ENCODE measurements at places on chromosomes 5 and 9.

GRCh38 chr5:128927644-128928043, 37.6 kb upstream of the SLC27A6 start:
- DNase-seq = no peak

DNA sequence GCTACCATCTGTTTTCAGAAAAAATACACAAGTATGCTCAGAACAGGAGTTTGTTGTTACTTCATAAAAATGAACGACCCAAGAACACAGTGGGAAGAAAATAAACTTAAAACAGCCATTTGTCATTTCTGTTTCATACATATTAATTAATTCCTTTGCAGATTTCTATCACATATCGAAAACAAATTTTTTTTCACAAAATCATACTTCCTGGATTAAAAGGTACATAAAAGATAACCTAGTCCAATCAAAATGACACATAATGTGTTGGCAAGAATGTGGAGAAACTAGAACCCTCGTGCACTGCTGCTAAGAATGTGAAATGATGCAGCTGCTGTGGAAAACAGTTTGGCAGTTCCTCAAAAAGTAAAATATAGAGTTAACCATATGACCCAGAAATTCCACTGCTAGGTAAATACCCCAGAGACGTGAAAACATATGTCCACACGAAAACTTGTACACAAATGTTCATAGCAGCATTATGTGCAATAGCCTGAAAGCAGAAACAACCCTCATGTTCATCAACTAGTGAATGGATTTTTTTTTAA, 46.0 kb downstream of the MYO10 start:
- no peak for DNase-seq

- no peak for DNase-seq
Measured at GRCh38 chr5:93161661-93162654, 419.1 kb downstream of the NR2F1-AS1 start.

GRCh38 chr5:175582697-175583096, 75.2 kb upstream of the HRH2 start:
- no peak for DNase-seq

DNA sequence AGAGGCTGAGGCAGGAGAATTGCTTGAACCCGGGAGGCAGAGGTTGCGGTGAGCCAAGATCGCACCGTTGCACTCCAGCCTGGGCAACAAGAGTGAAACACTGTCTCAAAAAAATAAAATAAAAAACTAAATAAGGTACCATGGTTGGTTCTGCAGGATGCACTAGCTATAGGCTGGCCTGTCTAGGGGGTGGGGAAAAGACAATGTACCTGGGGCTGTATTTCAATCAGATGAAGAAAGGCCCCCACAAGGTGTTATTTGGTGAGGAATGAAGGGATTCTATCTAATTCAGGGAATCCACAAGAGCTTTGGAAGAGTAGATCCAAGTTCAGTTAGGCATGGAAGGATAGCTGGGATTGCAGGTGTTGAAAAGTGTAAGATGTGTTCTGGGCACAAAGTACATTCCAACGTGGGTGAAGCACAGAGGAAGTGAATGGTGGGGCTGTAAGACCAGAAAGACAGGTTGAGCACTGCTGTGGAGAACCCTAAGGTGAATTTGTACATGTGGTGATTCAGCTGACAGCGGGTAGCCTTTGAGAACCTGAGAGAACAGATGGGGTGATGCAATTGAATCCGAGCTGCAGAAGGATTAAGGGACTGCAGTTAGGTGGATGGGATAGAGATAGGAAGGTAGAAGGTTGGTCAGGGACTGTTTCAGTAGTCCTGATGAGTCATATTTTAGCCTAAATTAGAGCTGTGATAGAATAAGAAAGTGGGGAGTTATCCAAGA, 71.8 kb downstream of the CAST start:
- no peak for DNase-seq

GRCh38 chr5:143955141-143955540, 143.2 kb downstream of the HMHB1 start:
- DNase-seq = no peak

- no peak for DNase-seq
Measured at GRCh38 chr9:104826079-104826775, 62.3 kb downstream of the NIPSNAP3B start.

DNA sequence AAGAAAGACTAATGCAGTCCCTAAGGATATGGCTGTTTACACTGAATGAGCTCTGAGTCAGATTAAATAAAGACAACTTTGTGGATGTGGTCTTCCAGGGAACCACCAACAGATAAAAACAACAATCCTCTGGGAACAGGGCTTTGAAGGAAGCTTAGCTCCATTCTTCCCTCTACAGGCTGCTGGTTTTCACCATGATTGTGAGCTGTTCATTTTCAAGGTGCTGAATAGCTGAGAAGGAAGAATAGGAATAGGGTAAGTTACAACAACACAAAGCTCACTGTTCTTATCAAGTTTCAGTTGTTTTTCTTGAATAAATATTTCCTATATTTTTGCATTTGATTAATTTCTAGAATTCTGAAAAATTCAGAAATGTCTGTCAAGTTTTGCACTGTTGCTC, 25.9 kb upstream of the PTAR1 start:
- DNase-seq = no peak

- DNase-seq = no peak
Measured at GRCh38 chr5:36611520-36612274, 5.3 kb downstream of the SLC1A3 start.

DNA sequence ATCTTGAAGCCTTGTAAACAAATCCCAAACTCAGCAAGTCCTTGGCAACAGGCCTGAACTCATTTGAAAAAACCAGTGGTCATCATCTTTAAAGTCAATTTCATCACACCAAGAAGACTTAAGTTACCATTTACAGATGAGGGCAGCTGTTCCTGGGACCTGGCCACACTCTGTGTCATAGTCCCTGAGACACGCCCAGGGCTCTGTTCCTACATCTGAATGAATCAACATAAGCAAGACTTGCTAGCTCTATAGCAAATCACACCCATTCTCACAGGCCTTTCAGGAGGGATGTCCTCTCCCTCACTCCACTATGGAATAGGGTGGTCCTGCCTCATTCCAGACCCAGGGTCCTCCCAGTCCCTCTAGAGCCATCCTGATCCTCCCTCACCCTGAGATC, 142.8 kb downstream of the NSG2 start:
- DNase-seq = no peak

- no peak for DNase-seq
Measured at GRCh38 chr9:6090277-6091210, 75.1 kb upstream of the RANBP6 start.

DNA sequence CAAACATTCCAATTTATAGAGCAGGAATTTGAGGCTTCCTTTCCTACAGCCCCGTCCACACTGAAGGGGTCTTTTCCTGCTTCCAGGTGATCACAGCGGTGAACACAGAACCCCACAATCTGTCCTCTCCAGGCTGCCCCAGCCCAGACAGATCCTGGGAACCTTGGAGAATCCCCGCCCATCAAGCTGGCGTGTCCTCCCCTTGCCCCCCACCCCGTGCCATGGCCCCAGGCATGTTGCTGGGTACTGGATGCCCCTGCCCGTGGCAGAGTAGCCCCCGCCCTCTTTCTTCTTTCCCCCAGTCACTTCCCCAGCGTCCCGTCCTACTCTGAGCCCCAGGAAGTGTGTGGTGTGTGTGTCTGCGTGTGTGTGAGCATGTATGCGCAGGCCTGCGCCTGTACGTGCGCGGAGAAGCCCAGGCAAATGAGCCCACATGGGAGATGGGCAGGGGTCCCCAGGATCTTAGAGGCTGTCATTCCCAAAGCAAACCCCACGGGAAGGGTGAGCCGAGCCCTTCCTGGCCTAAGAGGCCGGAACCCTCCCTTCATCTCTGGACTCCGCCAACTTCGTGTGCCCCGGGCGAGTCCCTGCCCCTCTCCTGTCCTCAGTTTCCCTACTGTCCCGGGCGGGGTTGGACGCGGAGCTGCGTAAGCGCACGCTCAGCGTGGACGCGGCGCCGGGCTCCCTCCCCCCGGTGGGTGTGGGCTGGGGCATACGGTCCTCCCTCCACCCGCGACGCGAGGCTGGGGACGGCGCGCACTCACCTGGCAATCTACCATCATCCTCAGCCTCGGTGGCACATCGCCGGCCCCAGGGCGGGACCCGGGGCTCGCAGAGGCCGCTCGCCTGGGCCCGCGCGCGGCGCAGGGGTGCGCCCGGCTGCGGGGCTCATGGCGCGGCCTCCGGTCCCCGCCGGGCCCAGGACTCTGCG, 15.2 kb downstream of the GBGT1 start:
- peak; percentile 44 for DNase-seq

GRCh38 chr9:135850737-135851136, 56.6 kb downstream of the CAMSAP1 start:
- DNase-seq = no peak

- no peak for DNase-seq
Measured at GRCh38 chr9:129236441-129237145, 58.5 kb upstream of the IER5L start.

GRCh38 chr9:97307500-97308163, at the start of gene CCDC180:
Gene CCDC180 (plus strand): TSS chr9:97307659. CDS start chr9:97308064, 405 bp downstream.
- no peak for DNase-seq

DNA sequence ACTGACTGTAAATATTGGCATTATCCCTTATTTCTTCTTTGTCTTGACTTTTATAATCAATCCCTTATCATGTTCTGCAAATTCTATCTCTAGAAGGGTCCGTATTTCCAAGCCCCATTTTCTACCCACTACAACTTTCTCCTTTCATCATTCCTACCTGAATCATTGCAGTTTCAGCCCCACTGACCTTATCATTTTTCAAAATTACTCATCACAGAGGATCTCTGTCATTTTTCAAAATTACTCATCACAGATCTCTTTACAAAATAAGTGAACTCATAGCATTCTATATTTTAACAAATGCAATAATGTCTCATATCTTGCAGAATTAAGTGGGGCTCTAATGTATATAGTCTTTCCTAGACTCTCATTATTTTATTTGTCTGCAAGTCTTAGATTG, 256.9 kb upstream of the COX7C start:
- DNase-seq = no peak

- no peak for DNase-seq
Measured at GRCh38 chr9:6399071-6399470, 13.9 kb upstream of the UHRF2 start.

- no peak for DNase-seq
Measured at GRCh38 chr5:29697278-29697677, 1496.2 kb upstream of the CDH6 start.

DNA sequence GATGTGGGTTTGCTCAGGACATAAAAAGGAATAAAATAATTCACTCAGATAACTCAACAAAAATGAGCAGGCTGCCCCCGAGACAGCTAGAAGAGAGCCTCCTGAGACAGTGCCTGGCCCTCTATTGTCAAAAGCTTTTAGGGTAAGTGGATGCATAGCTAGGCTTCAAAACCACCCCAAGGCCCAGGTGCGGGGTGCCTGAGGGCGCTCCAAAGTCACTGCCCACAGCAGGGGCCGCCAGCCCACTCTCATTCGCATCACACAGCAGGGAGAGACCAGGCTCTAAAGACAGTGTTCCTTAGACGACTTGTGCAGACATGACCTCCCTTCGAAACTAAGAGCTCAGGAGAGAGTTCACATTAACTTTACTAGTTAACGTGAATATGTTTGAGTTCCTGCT, 271.5 kb downstream of the FSTL4 start:
- DNase-seq = no peak

- DNase-seq = no peak
Measured at GRCh38 chr5:166430491-166431319, 1860.7 kb upstream of the WWC1 start.

- no peak for DNase-seq
Measured at GRCh38 chr9:5622016-5622415, 6.9 kb upstream of the RIC1 start.

GRCh38 chr9:93776256-93776655, 178.9 kb downstream of the BARX1 start:
- no peak for DNase-seq

GRCh38 chr5:18158166-18158565, 523.9 kb downstream of the TAF11L14 start:
- DNase-seq = no peak

DNA sequence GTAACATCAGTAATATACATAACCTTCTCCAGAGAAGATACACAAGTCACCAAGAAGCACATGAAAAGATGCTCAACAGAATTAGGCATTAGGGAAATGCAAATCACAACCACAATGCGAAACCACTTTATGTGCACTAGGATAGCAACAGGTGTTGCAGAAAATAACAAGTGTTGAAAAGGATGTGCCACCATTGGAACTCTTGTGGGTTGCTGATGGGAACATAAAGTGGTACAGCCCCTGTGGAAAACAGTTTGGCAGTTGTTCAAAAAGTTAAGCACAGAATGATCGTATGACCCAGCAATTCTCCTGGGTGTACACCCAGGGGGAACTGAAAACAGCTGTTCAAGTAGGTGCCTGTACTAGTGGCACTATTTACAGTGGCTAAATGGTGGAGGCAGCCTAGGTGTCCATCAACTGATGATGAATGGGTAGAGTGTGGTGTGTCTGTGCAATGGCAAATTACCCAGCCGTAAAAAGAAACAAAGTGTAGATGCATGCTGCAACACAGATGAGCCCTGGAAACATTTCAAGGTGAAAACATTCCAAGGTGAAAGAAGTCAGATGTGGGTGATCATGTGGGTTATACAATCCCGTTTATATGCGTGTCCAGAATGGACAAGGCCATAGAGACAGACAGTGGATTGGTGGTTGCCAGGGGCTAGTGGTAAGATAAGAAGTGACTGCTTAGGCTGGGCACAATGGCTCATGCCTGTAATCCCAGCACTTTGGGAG, 27.2 kb downstream of the CCDC69 start:
- DNase-seq = no peak

DNA sequence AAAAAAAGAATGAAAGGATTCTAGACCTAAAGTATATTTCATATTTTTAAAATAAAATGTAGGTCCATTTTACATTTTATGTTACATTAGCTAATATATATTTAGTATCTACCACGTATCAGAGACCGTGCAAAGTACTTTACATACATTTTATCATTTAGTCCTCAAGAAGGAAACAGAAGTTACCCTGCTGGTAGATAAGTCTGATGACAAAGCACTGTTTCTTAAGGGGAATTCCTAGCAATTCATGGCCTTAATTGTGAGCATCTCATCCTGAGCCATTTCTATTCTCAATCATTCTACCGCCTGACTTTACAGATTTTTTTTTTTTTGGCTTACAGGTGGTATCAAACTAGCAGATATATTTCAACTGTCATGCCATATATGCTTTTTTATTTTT, 367.7 kb downstream of the PRELID2 start:
- DNase-seq = no peak

GRCh38 chr9:79883073-79883645, 311.4 kb downstream of the TLE4 start:
- DNase-seq = peak; percentile 77

DNA sequence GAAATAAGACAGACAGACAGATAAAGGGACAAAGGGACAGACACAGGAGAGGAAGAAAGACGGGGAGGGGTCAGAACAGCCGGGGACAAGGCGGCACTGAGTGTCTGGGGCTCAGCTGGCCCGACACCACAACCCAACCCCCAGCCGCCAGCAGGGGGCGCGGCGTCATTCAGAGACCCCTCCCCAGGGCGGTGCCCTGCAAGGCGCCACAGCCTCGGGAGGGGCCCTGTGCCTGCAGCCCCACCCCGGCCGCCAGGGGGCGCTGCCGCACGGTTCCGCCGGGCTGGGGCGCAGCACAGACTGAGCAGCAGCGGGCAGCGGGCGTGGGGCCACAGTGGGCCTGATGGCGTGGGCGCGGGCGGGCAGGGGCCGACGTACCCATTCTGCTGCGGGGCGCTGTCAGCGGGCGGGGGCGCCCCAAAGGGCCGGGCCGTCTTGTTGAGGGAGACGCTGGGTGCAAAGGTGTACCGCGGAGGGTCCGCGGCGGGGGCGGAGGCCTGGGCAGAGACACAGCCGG, 5.9 kb downstream of the PDLIM7 start:
- DNase-seq = no peak
